ENCODE measurements at places on chromosomes 5 and 9.

GRCh38 chr5:95821110-95822021 is 1.2 kb downstream of the GLRX start:
- no peak for DNase-seq

- DNase-seq, result no peak
These were observed 24.7 kb downstream of the ZDHHC11B start for GRCh38 chr5:759781-760362.

GRCh38 chr5:54296386-54296785 is 14.0 kb downstream of the ARL15 start:
- DNase-seq, result no peak

- DNase-seq, result no peak
These were observed 3.6 kb downstream of the LURAP1L start for GRCh38 chr9:12778389-12778788.

GRCh38 chr5:172414531-172415361 is 39.6 kb downstream of the SH3PXD2B start:
- DNase-seq, result no peak

DNA sequence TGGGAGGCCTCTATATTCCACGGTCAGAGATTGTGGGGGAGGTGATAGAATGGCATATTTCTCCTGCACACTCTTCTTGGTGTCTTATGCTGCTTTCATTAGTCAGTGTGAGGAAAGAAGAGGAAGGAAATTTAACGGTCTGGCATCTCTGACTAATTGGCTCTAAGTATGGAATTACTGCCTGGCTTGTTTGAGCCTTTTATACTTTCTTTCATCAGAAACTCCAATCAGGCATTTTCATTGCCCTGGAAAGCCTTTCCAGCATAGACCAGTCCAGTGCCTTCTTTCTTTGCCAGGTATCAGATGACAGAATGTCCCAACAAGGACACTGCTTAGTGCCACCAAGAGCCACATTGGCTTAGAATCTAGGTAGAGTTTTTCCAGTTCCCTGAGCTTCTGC is 30.2 kb downstream of the CYSTM1 start:
- DNase-seq, result no peak

GRCh38 chr9:6877671-6878161 is 119.9 kb downstream of the KDM4C start:
- no peak for DNase-seq

DNA sequence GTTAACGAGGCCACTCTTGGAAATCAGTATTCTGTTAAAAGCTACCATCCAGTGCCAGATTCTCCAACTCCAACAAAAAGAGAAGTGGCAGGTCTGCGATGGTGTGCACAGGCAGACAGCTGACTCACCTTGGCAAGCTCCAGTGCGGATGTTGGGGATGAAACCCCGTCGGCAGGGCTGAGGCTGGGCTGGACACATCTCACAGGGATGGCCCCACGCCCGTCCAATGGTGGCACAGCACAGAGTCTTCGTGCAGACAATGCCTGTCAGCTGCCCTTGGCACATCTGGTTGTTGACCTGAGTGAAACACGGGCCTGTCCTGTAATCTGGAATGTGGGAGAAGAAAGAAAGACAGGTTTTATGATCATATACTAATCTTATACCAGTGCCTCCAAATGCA is 73.4 kb downstream of the FBN2 start:
- DNase-seq, result no peak

DNA sequence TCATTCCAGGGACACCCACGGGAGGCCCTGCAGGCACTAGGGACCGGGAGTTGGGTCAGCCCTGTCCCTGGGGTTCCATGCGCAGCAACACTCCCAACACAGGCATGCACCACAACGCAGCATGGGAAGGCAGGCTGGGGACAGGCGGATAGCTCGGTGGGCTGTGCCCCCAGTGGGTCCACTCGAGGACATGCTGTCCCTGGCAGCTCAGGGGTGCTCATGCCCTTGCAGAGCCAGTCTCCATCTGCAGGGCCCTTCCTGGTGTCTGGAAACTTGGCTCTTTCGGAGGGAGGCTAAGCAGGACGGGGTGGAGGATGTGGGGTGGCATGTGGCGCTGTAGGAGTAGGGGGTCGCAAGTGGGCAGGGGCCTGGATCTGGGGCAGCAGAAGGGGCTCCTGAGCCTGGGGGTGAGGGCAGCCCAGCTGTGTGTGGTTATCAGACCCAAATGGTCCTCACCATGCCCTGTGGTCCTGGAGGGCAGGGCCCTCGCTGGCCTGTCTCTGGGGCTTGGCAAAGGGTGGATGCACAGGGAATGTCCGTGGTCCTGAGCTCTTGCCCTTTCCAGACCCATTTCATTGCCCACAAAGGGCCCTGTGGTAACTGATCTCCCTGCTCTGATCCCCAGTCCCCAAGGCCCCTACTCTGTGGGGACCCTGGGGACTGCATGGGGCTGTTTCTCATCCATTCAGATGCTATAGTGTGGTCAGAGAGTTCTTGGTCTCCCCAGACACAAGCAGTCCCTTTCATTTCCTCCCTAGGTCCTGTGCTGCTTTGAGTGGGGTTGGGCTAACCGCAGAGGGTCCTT is 90.3 kb upstream of the PHYKPL start:
- no peak for DNase-seq

DNA sequence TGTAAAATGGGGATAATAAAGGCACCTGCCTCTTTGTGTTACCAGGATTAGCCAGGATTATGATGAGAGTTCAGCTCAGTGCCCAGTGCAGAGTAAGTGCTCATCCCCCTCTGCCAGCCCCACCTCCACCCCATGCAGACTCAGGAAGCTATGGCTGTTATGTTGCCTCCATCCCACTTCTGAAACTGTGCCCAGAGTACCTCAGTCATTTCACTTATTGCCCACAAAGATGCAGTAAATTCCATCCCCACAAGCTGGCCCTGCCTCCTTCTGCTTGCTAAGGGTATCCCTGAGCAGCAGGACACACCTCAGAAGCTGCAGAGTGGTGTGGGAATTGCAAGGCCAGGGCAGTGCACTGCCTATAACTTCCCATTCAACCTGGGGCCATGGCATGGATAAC is 415.1 kb downstream of the SPOCK1 start:
- DNase-seq, result no peak

DNA sequence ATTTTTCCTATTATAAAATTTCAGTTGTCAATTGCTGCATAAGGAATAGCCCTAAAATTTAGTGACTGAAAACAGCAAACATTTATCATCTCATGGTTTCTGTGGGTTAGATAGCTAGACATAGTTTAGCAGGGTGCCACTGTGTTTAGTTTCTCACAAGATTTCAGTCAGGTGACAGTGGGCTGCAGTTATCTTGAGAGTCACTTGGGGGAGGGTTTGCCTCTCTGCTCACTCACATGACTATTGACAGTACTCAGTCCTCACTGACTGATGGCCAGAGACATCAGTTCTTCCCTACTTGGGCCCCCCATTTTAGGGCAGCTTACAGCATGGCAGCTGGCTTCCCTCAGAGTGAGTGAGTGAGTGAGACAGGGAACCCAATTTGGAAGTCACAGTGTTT is 42.0 kb downstream of the PBX3 start:
- no peak for DNase-seq

DNA sequence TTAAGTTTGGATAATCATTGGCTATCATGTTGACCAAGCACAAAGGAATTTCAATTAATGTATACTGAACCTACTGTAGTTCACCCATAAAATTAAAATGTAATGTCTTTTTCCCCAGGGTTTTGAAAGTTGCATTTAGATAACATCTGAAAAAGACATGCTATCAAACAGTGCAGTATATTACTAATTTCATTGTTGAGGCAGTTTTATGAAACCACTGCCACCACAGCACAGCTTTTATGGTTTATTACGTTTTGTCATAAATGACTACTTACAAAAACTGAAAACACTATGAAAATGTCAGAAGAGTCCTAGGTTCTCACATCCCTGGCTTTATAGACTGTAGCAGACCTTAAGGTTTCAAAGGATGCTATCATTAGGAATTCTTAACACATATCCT is 32.0 kb upstream of the HAPLN1 start:
- DNase-seq, result no peak

GRCh38 chr5:2634399-2635176 is 116.9 kb downstream of the IRX2 start:
- no peak for DNase-seq

DNA sequence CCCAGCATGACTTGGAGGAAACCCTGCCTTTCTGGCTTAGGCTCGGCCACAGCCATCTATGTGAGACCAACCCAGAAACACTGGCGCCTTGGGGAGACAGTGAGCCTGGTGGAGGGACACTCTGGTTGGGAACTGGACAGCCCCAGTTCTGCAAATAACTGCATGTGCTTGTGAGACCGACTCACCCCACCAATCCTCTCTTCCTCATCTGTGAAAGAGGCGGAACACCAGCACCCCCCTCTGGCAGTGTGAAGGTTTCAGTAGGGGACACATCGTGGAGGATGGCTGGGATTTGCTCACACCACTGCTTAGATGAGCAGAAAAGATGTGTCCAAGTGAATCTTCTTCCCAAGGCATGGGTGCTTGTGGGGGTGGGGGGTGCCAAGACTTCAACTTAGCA is 43.4 kb upstream of the N4BP3 start:
- no peak for DNase-seq

DNA sequence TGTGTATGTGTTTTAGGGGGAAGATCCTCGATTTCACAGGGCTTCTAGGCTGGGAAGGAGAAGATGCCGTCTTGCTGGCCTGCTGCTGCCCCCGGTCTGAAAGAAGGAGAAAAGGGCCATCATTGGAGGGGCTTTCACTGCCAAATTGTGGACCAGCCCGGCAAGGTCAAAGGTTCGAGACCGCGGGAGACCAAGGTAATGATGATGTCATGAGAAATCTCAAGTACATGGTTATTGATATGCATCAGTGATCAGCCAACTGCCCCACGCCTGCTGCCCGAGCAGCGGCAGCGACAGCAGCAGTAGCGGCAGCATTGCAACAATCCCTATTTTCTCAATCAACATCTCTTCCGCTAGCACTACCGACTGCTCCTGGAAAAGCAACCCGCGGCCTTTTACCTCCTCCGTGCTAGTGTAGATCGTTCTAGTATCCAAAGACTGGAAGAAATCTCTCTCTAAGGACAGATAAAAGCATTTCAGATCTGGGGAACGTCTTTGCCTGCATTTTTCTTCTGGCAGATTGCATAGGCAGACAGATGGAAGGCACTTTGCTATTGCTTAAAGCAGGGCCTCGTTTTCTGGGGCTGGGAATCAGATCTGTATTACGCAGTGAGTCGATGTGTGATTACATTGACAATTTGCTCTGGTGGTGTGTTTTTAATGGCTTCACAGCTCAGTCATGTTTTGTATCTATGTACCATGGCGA is 215.3 kb downstream of the MEF2C start:
- DNase-seq, result no peak

DNA sequence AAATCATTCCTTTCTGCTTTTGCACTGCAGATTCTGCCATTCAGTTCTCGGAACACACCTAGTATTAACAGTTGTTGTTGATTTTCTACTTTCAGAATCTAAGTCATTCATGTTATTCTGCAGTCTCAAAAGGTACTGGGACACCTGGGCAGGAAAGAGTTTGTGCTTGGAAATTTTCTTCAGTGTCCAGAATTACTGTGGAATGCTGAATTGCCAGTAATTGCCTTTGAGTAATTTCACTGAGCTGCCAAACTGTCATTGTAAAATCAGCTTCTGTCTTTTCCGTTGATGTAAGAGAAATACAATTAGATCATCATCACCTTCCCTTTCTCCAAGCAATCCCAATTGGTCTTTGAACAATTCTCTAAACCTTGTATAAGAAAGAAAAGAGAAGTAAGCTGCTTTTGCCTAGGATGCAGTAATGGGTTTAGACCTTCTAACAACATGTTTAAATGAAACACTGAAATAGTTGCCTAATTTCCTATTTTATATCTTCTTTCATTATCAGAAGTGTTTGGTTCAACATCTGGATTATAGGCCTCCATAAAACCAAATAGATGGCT is 75.7 kb upstream of the TGFBR1 start:
- no peak for DNase-seq

- no peak for DNase-seq
These were observed 66.6 kb downstream of the CDC14B start for GRCh38 chr9:96553070-96553469.

GRCh38 chr5:124274949-124275348 is 471.5 kb downstream of the ZNF608 start:
- no peak for DNase-seq

DNA sequence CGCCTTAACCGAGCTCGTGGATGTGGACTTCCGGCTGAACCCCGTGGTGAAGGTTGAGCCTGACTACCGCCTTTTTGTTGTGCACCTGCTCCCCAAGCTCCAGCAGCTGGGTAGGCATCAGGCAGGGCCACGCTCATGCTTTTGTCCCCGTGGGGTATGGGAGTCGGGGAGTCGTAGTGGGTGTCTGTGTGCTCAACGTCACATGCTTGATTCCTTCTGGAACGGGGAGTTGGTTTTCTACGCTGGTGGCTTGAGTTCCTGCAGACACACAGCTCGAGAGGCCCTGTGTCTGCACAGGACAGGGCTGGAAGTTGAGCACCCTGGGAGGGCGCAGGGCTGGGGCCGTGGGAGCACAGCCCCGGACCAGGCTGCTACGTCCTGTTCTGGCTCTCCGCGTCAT is 8.0 kb downstream of the CEP72 start:
- DNase-seq, result no peak

DNA sequence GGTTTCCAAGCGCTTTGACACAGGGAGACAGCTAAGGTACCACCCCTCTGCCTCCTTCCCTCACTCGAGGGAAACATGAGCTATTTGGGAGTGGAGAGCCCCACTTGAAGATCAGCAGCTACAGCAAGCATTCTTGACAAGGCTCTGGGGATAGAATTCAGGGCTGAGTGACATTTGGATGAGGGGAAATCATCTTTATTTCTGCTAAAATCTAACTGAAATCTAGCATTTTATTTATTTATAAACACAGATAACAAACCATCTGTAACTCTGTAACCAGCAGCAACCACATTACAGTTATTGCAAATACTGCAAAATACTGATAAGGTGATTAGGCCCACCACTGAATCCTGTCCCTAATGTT is 22.4 kb downstream of the RNF130 start:
- DNase-seq, result no peak

GRCh38 chr9:76296561-76297310 is 97.5 kb downstream of the RFK start:
- no peak for DNase-seq

DNA sequence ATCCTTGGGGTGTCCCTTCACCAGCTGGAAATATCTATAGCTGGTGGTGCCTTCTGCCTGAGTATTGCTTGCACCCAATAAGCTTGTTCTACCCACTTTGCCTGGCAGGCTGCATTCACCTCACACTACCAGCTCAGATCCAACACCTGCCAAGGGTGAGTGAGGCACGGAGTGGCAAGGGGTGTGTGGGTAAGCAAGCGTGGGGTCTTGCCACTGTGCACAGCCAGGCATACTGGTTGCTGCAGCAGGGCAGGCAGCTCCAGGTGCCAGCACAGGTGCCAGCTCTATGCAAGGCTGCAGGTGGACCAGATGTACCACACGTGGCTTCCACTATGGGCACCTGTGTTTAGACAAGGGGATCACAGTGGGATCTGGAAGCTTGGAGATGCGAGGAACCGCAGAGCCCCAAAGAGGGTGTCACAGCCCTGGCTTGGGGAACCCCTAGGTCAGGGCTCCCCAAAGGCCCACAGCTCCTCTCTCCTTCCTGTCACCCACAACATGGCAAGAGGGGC is 167.7 kb upstream of the MRPS30 start:
- DNase-seq, result no peak

- DNase-seq, result no peak
These were observed 34.6 kb upstream of the PSD2 start for GRCh38 chr5:139761057-139761450.

GRCh38 chr5:81393783-81394718 is at the start of gene ACOT12:
ACOT12 (minus strand) TSS chr5:81394134; CDS start chr5:81394114, 20 bp downstream.
- DNase-seq, result peak; percentile 9

GRCh38 chr5:10124287-10124686 is 125.4 kb downstream of the ATPSCKMT start:
- DNase-seq, result no peak
